A549 (cell line): ENCODE measurements at places on chromosomes 6 and 20. TPM values are rescaled to one million over a fixed set of nuclear protein-coding genes. Genes with fewer than 3 reads are reported as not detected.

The BTN3A1 gene
- polyA plus RNA-seq, result 3.8 to 5.5 TPM (median 4.0 TPM) in 3 replicates

The SOBP gene
- 0.51 to 0.54 TPM (median 0.53 TPM) in 3 replicates for polyA plus RNA-seq

The NKAIN2 gene
- not detected in 3 replicates for polyA plus RNA-seq

The PEX6 gene
- polyA plus RNA-seq, result 8.3 to 9.5 TPM (median 8.6 TPM) in 3 replicates

The TTK gene
- polyA plus RNA-seq, result 18.8 to 21.2 TPM (median 21.0 TPM) in 3 replicates

The BTNL2 gene
- polyA plus RNA-seq, result not detected in 3 replicates

The RRAGD gene
- 0.58 to 1.2 TPM (median 0.79 TPM) in 3 replicates for polyA plus RNA-seq

The RPS6KA2 gene
- 0.03 to 0.05 TPM in 2 of 3 replicates, not detected in the other for polyA plus RNA-seq

The ZFP57 gene
- polyA plus RNA-seq, result not detected in 3 replicates

The PREX1 gene
- polyA plus RNA-seq, result 4.2 to 5.2 TPM (median 5.0 TPM) in 3 replicates

The TMEM14B gene
- polyA plus RNA-seq, result 118 to 152 TPM (median 121 TPM) in 3 replicates

The ADRM1 gene
- 121 to 131 TPM (median 130 TPM) in 3 replicates for polyA plus RNA-seq

The PRDM1 gene
- 2.5 to 3.0 TPM (median 2.6 TPM) in 3 replicates for polyA plus RNA-seq

The FAM162B gene
- polyA plus RNA-seq, result not detected in 3 replicates

The F13A1 gene
- not detected in 3 replicates for polyA plus RNA-seq

The SGK2 gene
- 11.4 to 12.2 TPM (median 11.8 TPM) in 3 replicates for polyA plus RNA-seq

The KHDC1L gene
- 0.31 TPM in 1 of 3 replicates, not detected in the others for polyA plus RNA-seq

The SPATS1 gene
- polyA plus RNA-seq, result not detected in 3 replicates

The RSPH9 gene
- 0.09 to 0.17 TPM (median 0.14 TPM) in 3 replicates for polyA plus RNA-seq

The GNL1 gene
- 19.9 to 28.7 TPM (median 27.2 TPM) in 3 replicates for polyA plus RNA-seq

The MEI4 gene
- polyA plus RNA-seq, result not detected in 3 replicates

The CCR6 gene
- polyA plus RNA-seq, result not detected in 3 replicates

The CALHM4 gene
- polyA plus RNA-seq, result not detected in 3 replicates

The HAO1 gene
- not detected in 3 replicates for polyA plus RNA-seq

The ARMC2 gene
- 1.9 to 2.3 TPM (median 2.1 TPM) in 3 replicates for polyA plus RNA-seq

The WFDC12 gene
- polyA plus RNA-seq, result not detected in 3 replicates

The FOXC1 gene
- polyA plus RNA-seq, result 3.0 to 3.4 TPM (median 3.3 TPM) in 3 replicates

The OLIG3 gene
- polyA plus RNA-seq, result not detected in 3 replicates

The SALL4 gene
- polyA plus RNA-seq, result 2.3 to 3.8 TPM (median 2.5 TPM) in 3 replicates

The PRKN gene
- 0.07 to 0.39 TPM (median 0.33 TPM) in 3 replicates for polyA plus RNA-seq

The MAPK13 gene
- 0.63 to 1.0 TPM (median 0.87 TPM) in 3 replicates for polyA plus RNA-seq

The DNAAF9 gene
- 4.3 to 6.2 TPM (median 4.9 TPM) in 3 replicates for polyA plus RNA-seq

The PRL gene
- polyA plus RNA-seq, result not detected in 3 replicates

The RPP40 gene
- 33.9 to 39.1 TPM (median 35.0 TPM) in 3 replicates for polyA plus RNA-seq

The PTCHD4 gene
- polyA plus RNA-seq, result 0.15 to 0.16 TPM (median 0.15 TPM) in 3 replicates

The TRIM15 gene
- polyA plus RNA-seq, result 0.04 to 0.09 TPM (median 0.08 TPM) in 3 replicates

The FAM83C gene
- 0.03 TPM in 1 of 3 replicates, not detected in the others for polyA plus RNA-seq

The TMC2 gene
- polyA plus RNA-seq, result not detected in 3 replicates

The PLAGL1 gene
- polyA plus RNA-seq, result 4.7 to 6.6 TPM (median 5.0 TPM) in 3 replicates

The STK4 gene
- 14.5 to 14.6 TPM (median 14.5 TPM) in 3 replicates for polyA plus RNA-seq

The RCAN2 gene
- polyA plus RNA-seq, result not detected in 3 replicates

The SRMS gene
- not detected in 3 replicates for polyA plus RNA-seq

The MOXD1 gene
- 2.4 to 3.0 TPM (median 2.6 TPM) in 3 replicates for polyA plus RNA-seq

The TMEM244 gene
- polyA plus RNA-seq, result not detected in 3 replicates

The INSM1 gene
- polyA plus RNA-seq, result not detected in 3 replicates

The EPPIN gene
- polyA plus RNA-seq, result not detected in 3 replicates

The FHL5 gene
- not detected in 3 replicates for polyA plus RNA-seq

The PCMTD2 gene
- polyA plus RNA-seq, result 16.5 to 21.5 TPM (median 19.9 TPM) in 3 replicates

The STMND1 gene
- not detected in 3 replicates for polyA plus RNA-seq

The TPD52L2 gene
- polyA plus RNA-seq, result 94.1 to 102 TPM (median 99.0 TPM) in 3 replicates

The CFB gene
- 2.7 to 4.9 TPM (median 4.4 TPM) in 3 replicates for polyA plus RNA-seq

The GPX5 gene
- not detected in 3 replicates for polyA plus RNA-seq

The SEL1L2 gene
- not detected in 3 replicates for polyA plus RNA-seq

The RNF39 gene
- polyA plus RNA-seq, result 0.07 TPM in 1 of 3 replicates, not detected in the others

The PRSS16 gene
- polyA plus RNA-seq, result 3.1 to 3.9 TPM (median 3.7 TPM) in 3 replicates

The MEP1A gene
- not detected in 3 replicates for polyA plus RNA-seq

The TMEM200A gene
- not detected in 3 replicates for polyA plus RNA-seq

The BIRC7 gene
- polyA plus RNA-seq, result 3.2 to 4.9 TPM (median 4.9 TPM) in 3 replicates

The SERINC1 gene
- 62.0 to 76.7 TPM (median 71.6 TPM) in 3 replicates for polyA plus RNA-seq
